ENCODE measurements at places on chromosomes 11 and 22.

DNA sequence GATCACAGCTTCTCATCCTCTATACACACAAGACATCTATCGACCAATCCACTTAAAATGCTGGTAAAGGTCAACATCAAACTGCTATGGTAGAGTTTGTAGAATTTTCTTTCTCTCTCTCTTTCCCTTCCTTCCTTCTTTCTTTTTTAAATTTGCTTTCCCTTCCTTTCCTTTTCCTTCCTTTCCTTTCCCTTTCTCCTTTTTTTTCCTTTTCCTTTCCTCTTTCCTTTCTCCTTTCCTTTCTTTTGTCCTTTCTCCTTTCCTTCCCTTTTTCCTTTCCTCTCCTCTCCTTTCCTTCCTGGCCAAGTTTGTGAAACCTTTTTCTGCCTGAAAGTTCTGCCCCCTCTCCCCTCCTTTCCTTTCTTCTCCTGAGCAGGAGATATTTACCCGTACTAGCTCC is 3.1 kb downstream of the C11orf97 start:
- DNase-seq, result no peak

DNA sequence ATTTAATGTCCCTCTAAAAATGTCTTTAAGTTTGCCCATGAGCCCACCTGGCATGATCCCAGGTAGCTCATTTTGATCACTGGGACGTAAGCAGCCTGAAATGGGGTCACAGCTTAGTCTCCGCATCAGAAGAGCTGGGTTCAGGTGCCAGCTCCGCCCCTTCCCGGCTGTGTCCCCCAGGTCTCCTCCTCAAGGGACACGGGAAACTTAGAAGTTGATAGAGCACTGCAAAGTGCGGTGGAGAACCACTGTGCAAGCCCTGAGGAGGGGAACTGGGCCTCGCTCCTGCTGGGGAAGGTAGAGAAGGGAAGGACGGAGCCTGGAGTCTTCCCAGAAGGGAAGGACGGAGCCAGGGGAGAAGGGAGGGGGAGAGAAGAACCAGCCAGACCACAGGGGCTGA is 7.7 kb downstream of the TOM1 start:
- DNase-seq, result no peak

GRCh38 chr11:11374358-11375148 is 21.5 kb upstream of the CSNK2A3 start:
- DNase-seq, result no peak

GRCh38 chr22:28582806-28583205 is 96.8 kb downstream of the TTC28 start:
- DNase-seq, result no peak

- DNase-seq, result no peak
Measured at GRCh38 chr11:33195462-33196173, 34.3 kb upstream of the CSTF3 start.

GRCh38 chr11:78699609-78700135 is 125.0 kb upstream of the NARS2 start:
- no peak for DNase-seq

DNA sequence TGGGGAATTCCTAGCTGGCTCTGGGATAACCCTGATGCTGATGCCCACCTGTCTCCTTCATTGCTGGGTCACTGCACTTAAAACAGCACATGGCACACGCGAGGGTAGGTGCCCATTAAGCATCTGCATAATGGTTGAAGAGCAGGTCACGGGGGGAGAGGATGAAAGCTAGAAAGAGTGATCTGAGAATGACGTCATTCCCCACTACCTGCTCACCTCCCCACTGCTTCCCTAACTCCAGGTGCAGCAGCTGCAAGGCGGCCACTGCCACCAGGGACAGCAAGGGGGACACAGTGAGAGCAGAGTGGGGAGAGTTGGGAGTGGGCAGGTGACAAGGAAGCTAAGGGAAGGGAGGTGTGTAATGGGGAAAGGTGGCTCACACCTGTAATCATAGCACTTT is 27.0 kb downstream of the ADA2 start:
- DNase-seq, result no peak

DNA sequence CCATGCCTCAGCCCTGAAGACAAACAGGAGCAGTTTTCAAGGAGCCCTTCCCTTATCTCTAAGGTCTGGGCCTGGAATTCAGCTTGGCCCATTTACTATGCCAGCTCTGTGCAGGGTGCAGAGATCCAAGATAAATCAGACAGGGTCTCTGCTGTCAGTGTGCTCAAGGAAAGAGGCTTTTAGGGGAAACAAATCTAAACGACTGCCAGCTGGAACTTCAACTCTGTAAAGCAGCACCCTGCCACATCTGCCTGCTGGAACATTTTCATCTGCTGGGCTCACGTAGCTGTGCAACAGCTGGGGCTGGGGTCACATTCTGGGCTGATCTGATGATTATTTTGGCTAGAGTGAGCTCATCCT is 19.8 kb upstream of the EHF start:
- DNase-seq, result peak; percentile 46

DNA sequence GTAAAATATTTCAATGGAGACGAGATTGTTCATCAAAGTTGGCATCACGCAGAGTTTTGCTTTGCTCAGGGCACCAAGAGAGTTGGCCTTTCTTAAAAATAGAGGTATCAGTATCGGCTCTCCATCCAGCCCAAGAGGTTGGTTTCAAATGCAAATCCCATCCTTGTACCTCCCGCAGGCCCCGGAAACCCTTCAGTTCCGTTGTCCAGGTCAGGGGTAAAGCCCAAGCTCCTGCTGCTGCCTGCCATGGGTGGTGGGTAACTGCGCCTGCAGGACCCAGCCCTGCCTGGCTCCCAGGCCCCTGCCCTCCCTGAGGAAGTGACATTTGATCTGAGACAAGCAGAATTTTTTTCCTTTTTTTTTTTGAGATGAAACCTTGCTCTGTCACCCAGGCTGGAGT is 49.3 kb upstream of the RTL6 start:
- no peak for DNase-seq

GRCh38 chr11:117634756-117635603 is 162.0 kb downstream of the DSCAML1 start:
- DNase-seq, result no peak

GRCh38 chr11:131957201-131957600 is 586.8 kb downstream of the NTM start:
- DNase-seq, result no peak

GRCh38 chr11:74905326-74905725 is 43.6 kb downstream of the XRRA1 start:
- no peak for DNase-seq

GRCh38 chr11:116694815-116695590 is 77.8 kb downstream of the BUD13 start:
- no peak for DNase-seq

Data from ELF-1 (cell line).